T-helper 2 cell (primary cell): ENCODE measurements at places on chromosomes 5 and 9.
A peak's percentile ranks its signal among the peaks of the same experiment; 100 is the strongest.

- no peak for DNase-seq
Measured at GRCh38 chr5:68450245-68450852, 234.8 kb downstream of the PIK3R1 start.

GRCh38 chr9:131227112-131227958 lies 49.0 kb downstream of the FAM78A start:
- no peak for DNase-seq

DNA sequence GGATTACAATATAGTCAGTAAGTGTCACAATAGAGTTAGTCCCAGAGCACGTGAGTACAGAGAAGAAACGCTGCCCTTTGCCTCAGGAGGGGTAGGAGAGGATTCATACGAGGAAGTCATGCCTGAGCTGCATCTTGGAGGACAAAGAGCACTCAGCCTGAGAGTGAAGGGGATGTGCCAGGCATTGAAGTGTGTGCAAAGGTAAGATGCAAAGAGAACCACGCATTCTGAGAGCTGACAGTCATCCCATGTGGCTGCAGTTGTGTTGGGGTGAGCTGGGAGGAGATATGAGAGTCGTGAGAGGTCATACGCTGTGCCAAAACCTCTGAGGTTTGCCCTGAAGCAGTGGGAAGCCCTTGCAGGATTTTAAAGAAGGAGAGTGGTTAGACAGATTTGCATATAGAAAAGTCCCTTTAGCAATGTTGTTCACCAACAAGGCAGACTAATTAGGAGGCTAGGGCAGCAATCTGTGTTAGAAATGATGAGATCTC lies 97.5 kb downstream of the PIP5K1B start:
- no peak for DNase-seq

GRCh38 chr9:105632807-105633206 lies 29.4 kb upstream of the TAL2 start:
- DNase-seq = no peak

- DNase-seq = no peak
Measured at GRCh38 chr5:2169430-2169808, 286.7 kb upstream of the IRX4 start.

DNA sequence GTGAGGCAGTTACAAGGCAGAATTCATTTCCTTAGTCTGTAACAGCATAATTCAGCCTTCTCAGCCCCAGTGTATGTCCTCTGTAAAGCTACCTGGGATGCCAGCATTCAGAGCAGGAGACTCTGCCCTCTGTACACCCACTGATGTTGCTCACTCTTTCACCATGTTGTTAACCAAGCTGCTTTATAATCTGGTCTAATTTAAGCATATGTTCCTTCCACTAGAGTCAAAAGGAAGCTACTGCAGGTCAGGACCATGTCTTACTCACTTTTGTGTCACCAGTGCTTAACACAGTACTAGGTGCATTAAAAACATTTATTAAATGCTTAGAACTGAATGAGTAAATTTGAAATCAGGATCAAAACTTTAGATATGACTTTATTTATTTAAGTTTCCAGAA lies 185.6 kb downstream of the FBXL17 start:
- DNase-seq = no peak

DNA sequence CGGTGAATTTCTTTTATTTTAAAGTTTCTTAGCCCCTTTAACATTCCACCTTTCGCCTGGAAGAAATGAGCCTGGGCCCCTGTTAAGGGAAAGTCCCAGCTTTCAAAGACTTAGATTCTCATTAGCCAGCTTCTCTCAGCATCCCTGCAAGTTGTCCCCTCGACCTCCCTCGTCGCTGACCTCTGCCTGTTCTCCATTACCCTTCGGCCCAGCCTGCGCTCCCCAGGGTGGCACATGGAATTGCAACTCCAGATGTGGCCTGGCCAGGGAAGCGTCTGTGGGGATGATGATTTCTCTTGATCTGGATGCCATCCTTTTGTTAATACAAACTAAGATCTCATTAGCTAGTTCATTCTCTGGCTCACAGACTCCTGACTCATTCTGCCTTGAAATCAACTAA lies 43.4 kb upstream of the FANCC start:
- no peak for DNase-seq

DNA sequence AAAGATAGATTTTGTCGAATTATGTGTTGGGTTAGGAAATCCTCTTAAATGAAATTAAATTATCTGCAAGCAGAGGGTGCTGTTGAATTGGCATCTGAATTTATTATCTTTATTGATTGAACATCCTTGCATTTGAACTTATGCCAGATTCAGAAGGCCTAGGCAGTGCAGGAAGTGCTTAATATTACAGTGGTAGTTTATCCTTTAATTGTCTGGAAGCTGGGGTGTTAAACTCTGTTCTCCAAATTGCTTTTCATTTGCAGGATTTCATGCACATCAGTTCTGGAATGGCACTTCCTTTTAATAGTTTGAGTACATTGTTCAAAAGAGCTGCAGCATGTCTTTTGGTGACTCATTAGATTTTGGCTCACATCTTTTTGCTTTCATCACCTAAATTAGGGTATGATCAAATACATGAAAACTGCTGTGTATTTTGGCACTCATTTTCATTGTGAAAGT lies 186.3 kb downstream of the KDM4C start:
- DNase-seq = peak; percentile 14

- DNase-seq = no peak
Measured at GRCh38 chr5:77842243-77842642, 66.1 kb upstream of the TBCA start.

- DNase-seq = no peak
Measured at GRCh38 chr9:127154390-127155191, 32.2 kb upstream of the ANGPTL2 start.

GRCh38 chr9:91428436-91428835 lies 4.8 kb upstream of the NFIL3 start:
- DNase-seq = no peak

DNA sequence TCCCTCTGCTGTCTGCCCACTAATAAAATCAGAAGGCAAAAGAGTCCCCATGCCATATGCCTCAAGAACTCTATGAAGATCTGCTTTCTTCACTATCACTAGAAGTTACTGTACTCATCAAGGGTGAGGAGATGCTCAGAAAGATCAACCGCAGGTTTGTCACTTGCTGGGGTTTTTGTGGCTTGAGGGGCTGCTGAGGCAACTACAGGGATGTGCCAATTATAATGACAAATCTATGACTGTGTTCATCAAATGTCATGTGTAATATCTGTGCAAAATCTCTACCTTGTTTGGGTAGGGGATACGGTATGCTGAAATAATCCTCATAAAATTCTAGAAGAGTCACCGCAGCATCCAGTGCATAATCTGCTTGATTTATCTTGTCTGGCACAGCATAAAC lies 13.0 kb downstream of the ERAP1 start:
- no peak for DNase-seq
